ENCODE measurements at places on chromosomes 5 and 9.

GRCh38 chr5:159825551-159826051 lies 90.7 kb upstream of the ADRA1B start:
- DNase-seq: no peak

GRCh38 chr5:104628911-104629310 lies 1066.3 kb upstream of the NUDT12 start:
- no peak for DNase-seq

DNA sequence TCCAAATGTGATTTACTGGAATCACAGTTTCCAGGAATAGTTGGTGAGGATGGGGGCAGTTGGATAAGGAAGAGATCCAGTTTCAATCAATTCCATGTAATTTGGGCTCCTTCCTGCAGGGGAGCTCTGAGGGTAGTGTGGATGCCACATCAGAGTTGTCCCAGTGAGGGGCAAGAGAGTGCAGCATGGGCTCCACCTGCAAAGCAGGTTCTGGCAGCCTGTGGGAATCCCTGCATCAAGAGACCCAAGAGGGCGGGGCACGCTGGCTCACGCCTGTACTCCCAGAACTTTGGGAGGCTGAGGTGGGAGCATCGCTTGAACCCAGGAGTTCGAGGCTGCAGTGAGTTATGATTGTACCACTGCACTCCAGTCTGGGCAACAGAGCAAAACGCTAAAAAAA lies 188.5 kb downstream of the CACNA1B start:
- no peak for DNase-seq

GRCh38 chr9:130414081-130414731 lies 30.6 kb upstream of the ASS1 start:
- DNase-seq: no peak
